ENCODE measurements at places on chromosomes 3 and 15.

- DNase-seq = no peak
Measured at GRCh38 chr3:102378216-102378615, 56.6 kb upstream of the ZPLD1 start.

DNA sequence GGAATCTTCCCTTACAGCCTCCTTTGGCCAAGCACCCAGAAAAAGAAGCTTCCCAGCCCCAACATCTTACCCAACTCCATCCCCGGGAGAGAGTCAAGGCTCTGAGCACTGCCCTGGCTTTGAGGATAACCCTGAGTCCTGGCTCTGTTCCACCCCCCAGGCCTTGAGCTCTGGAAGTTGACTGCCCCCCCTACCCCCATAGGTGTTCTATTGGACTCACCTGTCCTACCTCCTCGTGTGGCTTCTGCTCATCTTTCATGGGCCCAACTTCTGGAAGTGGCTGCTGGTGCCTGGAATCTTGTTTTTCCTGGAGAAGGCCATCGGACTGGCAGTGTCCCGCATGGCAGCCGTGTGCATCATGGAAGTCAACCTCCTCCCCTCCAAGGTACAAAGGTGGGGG is 22.3 kb downstream of the NOX5 start:
- DNase-seq = no peak

DNA sequence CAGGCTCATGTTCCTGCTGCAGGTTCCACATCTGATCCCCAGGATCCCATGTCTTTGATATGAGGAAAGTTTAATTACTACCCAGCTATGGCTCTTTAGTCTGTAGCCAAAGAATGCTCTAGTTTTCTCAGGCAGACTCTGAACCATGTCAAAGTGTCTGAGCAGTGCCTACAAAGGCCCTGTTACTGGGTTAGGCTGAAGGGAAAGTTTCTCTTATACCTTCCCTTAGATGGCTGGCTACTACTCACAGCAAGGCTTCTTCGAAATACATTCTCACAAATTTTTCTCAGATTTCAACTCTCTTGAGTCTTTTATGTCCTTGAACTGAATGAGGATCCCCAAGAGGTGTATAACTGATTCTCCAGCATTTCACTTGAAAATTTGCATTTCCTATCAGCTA is 102.4 kb downstream of the NR1D2 start:
- no peak for DNase-seq

DNA sequence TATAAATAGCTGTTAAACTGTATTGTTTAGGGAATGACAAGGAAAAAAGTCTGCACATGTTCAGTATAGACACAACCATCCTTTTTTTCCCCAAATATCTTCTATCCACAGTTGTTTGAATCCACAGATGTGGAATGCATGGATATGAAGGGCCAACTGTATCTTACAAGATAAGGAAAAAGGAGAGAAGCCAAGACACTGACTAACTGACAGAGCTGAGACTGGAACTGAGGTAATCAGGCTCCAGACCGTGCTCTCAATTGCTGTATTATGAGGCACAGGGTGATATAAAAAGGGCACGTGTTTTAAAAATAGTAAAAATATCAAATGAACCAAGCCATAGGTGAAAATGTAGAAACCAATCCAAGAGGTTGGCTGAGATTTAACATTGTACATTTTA is 49.0 kb downstream of the DHX36 start:
- no peak for DNase-seq

DNA sequence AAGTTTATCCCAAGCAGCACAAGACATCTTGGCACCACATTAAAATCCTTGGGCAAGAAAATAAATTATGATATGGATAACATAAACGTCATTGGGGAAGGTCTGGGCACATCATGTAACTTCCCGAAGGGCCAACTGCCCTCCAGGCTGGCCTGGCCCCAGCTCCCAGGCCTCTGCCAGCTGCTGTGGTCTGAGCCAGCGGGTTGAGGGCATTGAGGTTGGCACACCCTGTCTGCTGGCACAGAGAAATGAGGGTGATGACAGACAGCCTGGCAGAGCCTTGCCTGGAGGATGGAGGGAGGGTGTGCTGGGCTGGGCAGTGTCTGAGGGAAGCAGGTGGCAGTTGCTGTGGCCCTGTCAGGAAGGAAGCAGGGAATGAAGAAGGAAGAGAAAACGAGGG is 3.3 kb upstream of the RBSN start:
- no peak for DNase-seq

GRCh38 chr3:177551431-177551836 is 354.2 kb upstream of the TBL1XR1 start:
- peak; percentile 27 for DNase-seq

DNA sequence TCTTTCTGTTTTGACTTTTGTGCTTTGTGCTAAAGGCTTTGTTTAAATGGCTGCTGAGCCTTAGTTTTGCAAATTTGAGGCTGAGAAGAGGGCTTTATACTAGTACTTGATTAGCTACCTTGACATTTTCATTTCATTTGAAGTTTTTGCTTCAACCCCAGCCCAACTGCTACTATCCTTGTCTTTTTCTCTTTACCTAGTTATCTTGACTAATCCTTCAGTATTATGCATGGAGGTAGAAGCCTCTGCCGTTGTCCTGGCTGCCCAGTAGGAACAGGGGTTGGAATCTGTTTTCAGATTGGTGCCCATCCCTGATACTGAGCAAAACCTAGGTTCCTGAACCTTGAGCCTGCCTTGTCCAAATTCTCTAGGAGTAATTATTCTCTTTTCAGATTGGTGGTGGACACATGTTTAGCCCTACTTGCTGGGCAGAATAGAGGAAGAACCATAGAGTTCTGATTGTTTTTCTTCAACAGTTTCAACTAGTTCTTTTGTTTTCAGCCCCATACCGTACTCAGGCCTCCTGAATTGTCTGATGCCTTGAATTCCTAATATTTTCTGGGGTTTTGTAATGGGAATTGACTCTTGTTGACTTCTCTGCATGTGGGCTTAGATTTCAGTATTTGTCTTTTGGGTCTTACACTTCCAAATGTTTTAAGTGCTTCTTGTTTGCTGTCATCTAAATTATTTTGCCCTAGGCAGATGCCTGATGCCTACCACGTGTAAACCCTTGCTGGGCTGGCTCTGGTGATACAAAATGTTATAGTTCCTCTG is 143.2 kb downstream of the DOCK3 start:
- no peak for DNase-seq

- no peak for DNase-seq
Measured at GRCh38 chr3:122810734-122811133, 15.9 kb downstream of the SLC49A4 start.

- no peak for DNase-seq
Measured at GRCh38 chr3:169760479-169760878, 4.4 kb downstream of the TERC start.

GRCh38 chr15:45704329-45705249 is 69.8 kb downstream of the SQOR start:
- DNase-seq = no peak

DNA sequence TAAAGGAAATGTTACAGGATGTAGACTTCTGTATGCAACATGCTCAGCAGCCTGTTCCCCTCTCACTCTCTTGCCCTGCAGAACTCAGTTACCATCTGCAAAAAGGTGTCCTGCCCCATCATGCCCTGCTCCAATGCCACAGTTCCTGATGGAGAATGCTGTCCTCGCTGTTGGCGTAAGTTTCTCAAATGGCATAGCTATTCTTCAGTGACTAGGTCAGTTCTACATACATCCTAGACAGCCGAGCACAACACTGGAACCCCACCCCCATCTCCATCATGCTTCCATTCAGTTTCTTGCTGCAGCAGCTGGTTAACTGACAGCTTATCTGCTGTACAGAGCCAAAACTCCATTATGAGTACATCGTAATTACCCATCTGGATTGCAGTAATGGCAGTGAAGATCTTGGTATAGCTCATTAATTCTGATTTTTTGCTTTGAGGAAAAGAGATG is 4.5 kb downstream of the THBS1 start:
- no peak for DNase-seq

DNA sequence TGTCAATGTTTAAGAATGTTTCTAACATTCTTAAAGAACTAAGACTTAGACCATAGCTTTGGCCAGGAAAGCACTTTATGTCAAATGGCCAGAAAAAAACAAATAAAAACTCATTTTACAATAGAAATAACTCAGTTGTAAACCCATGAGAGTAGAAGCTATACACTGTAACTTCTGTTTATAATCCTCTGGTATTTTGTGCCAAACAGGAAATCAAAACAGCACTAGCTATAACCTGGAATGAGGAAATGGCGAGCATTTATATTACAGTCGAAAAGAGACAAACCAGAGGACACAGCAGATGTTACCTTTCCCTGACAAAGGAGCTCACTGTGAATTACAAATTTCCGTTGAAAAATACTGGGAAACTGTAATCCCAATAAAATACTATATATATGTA is 10.3 kb downstream of the GK5 start:
- no peak for DNase-seq

- DNase-seq = no peak
Measured at GRCh38 chr15:93109336-93110102, 20.5 kb upstream of the RGMA start.

GRCh38 chr3:45795882-45796765 is at the start of gene SLC6A20:
SLC6A20 (minus strand) TSS chr3:45796536; CDS start chr3:45796419, 117 bp downstream.
- DNase-seq = no peak

DNA sequence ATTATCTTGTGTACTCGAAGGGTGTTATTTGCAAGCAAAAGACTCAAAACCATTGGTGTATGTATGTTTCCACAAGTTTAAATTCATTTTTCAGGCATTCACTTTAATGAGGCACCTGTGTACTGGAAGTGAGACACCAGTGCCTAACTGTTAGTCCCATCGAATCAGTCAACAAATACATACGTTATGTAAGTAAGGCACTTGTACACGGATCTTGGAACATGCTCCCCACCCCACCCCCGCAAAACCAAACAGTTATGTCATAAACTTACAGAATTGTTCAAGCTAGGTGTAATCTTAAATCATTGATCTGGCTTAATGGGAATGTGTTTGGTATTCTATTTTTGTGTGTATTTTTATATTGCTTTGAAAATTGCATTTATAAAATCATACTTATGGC is 17.1 kb downstream of the LRRC28 start:
- no peak for DNase-seq

DNA sequence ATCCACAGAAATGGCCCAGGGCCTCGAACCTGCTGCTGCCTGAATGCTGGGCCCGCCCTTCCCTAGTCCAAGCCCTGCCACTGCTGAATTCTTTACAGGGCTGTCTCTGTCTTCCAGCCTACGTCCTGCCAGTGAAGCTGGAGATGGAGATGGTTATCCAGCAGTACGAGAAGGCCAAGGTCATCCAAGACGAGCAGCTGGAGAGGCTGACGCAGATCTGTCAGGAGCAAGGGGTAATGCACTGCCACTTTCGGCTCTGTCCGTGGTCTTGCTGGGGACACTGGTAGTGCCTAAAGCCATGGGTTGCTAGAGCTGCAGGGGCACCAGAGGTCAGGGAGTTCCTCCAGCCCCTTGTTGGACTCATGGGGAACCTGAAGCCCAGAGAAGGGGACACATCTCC is 115.7 kb downstream of the TMEM266 start:
- no peak for DNase-seq

GRCh38 chr3:141845407-141846049 is 30.9 kb upstream of the ATP1B3 start:
- DNase-seq = peak; percentile 32

DNA sequence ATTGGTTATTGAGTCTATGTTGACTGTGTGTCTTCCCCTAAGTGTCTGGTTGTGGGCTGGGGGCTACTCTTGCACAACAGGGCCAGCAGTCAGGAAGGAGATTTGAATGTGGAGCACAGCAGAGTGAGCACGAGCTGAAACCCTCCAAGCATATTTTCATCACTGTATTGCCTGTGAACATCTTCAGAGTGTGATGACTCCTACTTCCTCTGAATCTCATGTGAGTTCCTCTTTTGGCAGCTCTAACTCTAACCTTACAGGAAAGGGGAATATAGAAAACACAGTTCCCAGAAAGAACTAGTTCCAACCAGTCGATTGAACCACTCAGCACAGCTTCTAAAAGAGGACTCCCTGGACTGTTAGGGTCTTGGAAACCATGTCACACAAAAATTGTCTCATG is 211.6 kb downstream of the RAP2B start:
- no peak for DNase-seq

DNA sequence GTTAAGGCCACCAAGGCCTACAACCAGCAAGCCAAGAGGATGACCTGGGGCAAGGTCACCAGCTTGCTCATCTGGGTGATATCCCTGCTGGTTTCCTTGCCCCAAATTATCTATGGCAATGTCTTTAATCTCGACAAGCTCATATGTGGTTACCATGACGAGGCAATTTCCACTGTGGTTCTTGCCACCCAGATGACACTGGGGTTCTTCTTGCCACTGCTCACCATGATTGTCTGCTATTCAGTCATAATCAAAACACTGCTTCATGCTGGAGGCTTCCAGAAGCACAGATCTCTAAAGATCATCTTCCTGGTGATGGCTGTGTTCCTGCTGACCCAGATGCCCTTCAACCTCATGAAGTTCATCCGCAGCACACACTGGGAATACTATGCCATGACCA is 3.6 kb downstream of the CXCR6 start:
- DNase-seq = no peak

GRCh38 chr15:100812802-100813201 is 66.8 kb upstream of the ALDH1A3 start:
- DNase-seq = no peak

- DNase-seq = no peak
Measured at GRCh38 chr3:122362026-122362425, 21.0 kb downstream of the MIX23 start.

- DNase-seq = no peak
Measured at GRCh38 chr3:193119926-193120325, 121.1 kb upstream of the PLAAT1 start.

DNA sequence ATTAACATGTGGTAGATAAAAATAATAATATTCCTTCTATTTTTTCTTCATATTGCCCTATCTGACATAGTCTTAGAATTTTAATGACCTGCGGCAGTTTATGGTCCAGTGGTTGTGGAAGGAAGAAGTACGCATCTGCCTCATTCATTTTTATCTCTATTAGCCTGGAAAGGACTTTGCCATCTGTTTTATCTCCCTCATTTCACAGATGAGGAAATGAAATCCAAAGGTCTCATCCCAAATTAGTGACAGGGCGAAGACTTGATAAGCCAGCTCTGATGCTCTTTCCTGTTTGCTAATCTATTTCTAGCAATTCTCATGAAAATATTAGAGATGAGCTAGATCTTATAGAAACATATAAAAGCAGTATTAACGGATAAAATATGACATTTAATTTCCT is 113.3 kb downstream of the KLHL25 start:
- DNase-seq = no peak

- DNase-seq = no peak
Measured at GRCh38 chr15:68749793-68750192, 70.9 kb downstream of the ANP32A start.

DNA sequence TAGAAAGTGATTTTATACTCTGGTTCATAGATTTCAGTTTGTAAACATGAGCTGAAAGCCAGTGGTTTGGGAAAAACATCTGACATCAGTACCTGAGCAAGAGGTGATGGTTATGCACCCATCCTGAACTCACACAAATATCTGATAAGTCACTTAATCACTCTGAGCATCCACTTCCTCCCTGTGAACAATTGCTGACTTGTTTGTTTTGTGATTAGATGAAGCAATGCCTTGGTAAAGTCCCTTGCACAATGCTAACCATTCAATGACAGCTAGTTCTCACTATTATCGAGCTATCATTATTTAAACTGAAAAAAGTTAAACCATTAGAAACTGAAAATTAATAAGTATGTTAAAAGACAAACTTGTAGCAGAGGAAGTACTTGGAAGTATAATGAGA is 303.0 kb downstream of the PLOD2 start:
- DNase-seq = no peak

GRCh38 chr15:79948761-79949160 is 22.2 kb downstream of the BCL2A1 start:
- DNase-seq = no peak

- DNase-seq = no peak
Measured at GRCh38 chr3:183766107-183766506, 59.3 kb downstream of the MAP6D1 start.

- DNase-seq = no peak
Measured at GRCh38 chr3:58063022-58063815, 55.0 kb downstream of the FLNB start.
